ENCODE measurements at places on chromosomes 16 and 17. TPM values are rescaled to one million over a fixed set of nuclear protein-coding genes. Genes with fewer than 3 reads are reported as not detected.

NPIPB6 gene
- total RNA-seq: 0.72 TPM

GRCh38 chr17:82899941-82900340, 60.1 kb upstream of the ZNF750 start:
- no peaks in the 10 kb centered on the region for H3K27me3 ChIP-seq
- H3K27ac ChIP-seq: no peak overlapping the region
- peaks cover 10% of the 10 kb centered on the region for H3K4me1 ChIP-seq

DNA sequence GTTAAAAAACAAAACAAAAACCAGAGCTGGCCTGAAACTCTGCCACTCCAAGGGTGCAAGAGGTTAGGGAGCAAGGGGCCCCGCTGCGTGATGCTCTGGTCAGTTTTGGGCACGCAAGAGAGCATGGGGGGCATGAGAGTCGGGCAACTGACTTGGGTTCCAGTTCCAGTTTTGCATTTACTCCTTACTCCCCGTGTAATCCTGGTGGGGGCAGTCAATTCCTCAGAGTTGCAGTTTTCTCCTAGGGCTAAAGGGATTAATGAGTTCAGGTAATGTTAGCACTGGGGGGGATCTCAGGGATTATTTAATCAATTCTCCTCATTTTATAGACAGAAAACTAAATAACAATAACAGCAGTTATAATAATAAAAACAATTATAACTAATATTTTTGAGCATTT, 72.9 kb upstream of the PMFBP1 start:
- H3K36me3 ChIP-seq: no peaks in the 10 kb centered on the region

DNA sequence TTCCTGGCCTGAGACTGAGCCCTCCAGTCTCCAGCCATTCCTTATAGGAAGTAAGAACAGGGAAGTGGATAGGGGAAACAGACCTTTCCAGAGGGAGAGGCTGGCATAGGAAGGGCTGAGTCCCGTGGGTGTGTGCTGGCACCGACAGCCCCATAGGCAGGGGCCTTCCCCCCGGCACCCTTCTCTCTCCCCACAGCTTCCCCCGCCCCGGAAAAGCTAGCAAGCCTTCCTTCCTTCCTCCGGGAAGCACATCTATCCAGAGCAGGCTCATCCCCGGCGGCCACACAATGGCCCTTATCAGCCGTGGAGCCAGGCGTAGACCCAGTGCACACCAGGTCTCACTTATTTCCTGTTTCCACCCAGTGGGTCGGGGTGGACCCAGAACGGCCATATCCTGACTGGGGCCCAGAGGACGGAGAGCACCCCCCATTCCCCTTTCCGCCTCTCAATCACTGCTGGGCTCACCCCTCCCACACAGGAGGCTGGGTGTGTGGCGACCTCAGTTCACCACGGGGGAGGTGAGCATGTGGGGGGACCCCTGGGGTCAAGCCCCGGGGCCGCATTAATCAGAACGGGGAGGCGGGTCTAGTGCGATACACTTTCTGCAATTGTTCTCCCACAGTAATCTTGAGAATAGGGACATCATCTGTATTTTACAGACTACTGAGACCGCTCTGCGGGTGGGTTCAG, 950 bp upstream of the MYO1C start:
- peaks cover 5% of the 10 kb centered on the region for H3K36me3 ChIP-seq
- H3K27me3 ChIP-seq: no peaks in the 10 kb centered on the region
- H3K27ac ChIP-seq: no peak overlapping the region
- no peak for DNase-seq
- peaks cover 32% of the 10 kb centered on the region for H3K4me1 ChIP-seq
- no peak overlapping the region for H3K4me3 ChIP-seq

DNA sequence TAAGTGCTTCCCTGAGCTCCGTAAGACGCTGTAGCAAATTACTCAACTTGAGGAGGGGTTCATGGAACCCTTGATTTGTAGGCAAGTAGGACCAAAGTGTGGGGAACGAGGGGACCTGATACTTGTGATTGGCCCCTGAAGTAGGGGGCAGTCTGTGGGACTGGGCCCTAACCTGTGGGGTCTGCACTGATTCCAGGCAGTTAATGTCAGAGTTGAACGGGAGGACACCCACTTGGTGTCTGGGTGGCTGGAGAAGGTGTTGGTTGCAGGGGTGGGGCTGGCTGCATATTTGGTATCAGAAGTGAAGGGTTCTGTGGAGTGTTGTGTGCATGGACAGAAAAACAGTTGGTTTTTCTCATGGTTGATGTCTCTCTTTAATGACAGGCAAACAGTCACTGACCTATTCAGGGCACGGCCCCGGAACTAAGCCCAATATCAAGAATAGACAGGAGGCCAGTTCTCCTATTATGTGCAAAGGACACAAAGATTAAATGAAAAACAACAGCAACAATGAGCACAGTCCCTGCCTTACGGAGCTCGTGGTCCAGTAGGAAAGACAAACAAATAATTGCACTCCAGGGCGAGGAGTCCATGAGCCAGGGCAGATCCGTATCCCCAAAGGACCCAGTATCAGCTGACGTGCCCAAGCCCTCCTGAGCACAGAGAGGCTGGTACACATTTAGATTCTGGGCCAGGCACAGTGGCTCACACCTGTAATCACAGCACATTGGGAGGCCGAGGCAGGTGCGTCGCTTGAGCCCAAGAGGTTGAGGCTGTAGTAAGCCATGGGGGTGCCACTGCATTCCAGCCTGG, 19.2 kb downstream of the MXRA7 start:
- peaks cover 29% of the 10 kb centered on the region for H3K4me1 ChIP-seq
- no peak overlapping the region for H3K27ac ChIP-seq
- H3K36me3 ChIP-seq: peaks cover 10% of the 10 kb centered on the region
- H3K4me3 ChIP-seq: no peak overlapping the region
- no peak for DNase-seq

DNA sequence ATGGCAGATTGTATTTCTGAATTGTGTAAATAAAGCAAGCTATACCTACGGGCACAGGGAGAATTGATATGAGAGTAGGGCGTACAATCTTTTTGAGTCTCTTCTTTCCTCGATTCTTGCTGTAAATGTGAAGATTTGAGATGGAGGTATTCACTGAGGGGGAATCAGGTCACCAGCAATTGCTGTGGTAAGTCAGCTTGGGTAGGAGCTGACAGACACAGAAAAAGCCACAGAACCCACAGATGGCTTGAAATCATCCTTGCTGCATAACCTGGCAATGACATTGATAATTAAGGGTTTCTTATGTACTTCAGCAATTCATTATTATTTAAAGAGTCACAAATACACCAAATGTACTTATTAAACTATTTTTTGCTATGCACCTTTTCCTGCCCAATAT, 164.2 kb downstream of the CNTNAP4 start:
- no peaks in the 10 kb centered on the region for H3K27me3 ChIP-seq
- no peaks in the 10 kb centered on the region for H3K4me1 ChIP-seq
- no peak overlapping the region for H3K4me3 ChIP-seq
- H3K36me3 ChIP-seq: no peaks in the 10 kb centered on the region
